Epithelial cell of alveolus of lung (primary cell): ENCODE measurements at places on chromosomes 6 and 20. TPM values are rescaled to one million over a fixed set of nuclear protein-coding genes. Genes with fewer than 3 reads are reported as not detected.

KIAA0408 gene
- 1.6 and 2.2 TPM in 2 replicates for total RNA-seq

EEF1A2 gene
- total RNA-seq, result 1.3 and 1.4 TPM in 2 replicates

CHRNA4 gene
- total RNA-seq, result not detected in 2 replicates

PRDM13 gene
- not detected in 2 replicates for total RNA-seq

PPP1R3D gene
- 4.1 and 5.8 TPM in 2 replicates for total RNA-seq

CD24 gene
- total RNA-seq, result 6.5 and 32.8 TPM in 2 replicates

MAFB gene
- 0.39 and 3.0 TPM in 2 replicates for total RNA-seq

RIPPLY2 gene
- not detected in 2 replicates for total RNA-seq

ORC3 gene
- total RNA-seq, result 16.3 and 18.6 TPM in 2 replicates

FOXQ1 gene
- total RNA-seq, result 0.39 and 4.9 TPM in 2 replicates

CDSN gene
- total RNA-seq, result 0.13 TPM in 1 of 2 replicates, not detected in the other

HFE gene
- 9.2 and 10.7 TPM in 2 replicates for total RNA-seq

TMEM74B gene
- total RNA-seq, result 0.26 TPM in 1 of 2 replicates, not detected in the other

HAO1 gene
- total RNA-seq, result not detected in 2 replicates

MMP24 gene
- total RNA-seq, result 1.8 TPM in 1 of 2 replicates, not detected in the other

MAP7 gene
- total RNA-seq, result 0.52 and 1.1 TPM in 2 replicates

THBS2 gene
- 94.1 and 441 TPM in 2 replicates for total RNA-seq
